Sigmoid colon (tissue), 7 donors: ENCODE measurements at places on chromosomes 11 and 22. TPM values are rescaled to one million over a fixed set of nuclear protein-coding genes. Genes with fewer than 3 reads are reported as not detected.

DNA sequence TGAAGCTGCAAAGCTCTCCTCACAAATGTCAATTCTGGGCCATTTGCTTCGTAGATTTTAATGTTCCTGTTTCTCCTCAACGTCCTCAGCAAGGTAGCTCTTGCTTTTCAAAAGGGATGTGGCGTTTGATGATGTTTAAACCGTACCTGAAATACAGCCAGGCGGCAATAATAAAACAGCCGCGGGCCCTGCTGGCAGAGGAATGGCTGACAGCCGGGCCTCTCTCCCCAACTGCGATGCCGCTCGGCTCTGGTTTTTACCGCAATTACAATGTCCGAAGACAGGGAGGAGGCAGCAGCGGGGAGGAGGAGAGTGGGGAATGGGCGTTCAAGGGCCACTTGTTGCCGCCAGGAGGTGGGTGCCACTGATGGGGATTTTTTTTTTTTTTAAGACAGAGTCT is 27.5 kb downstream of the MACROD1 start:
- peak overlapping the region; percentile 71 for H3K27ac ChIP-seq
- DNase-seq: no peak
- no peaks in the 10 kb centered on the region for H3K36me3 ChIP-seq
- H3K27me3 ChIP-seq: no peaks in the 10 kb centered on the region

- no peak overlapping the region for H3K27ac ChIP-seq
- H3K4me1 ChIP-seq: no peaks in the 10 kb centered on the region
- no peak overlapping the region for H3K4me3 ChIP-seq
- no peaks in the 10 kb centered on the region for H3K36me3 ChIP-seq
Observed at GRCh38 chr11:27934830-27935145, 173.2 kb downstream of the KIF18A start.

DNA sequence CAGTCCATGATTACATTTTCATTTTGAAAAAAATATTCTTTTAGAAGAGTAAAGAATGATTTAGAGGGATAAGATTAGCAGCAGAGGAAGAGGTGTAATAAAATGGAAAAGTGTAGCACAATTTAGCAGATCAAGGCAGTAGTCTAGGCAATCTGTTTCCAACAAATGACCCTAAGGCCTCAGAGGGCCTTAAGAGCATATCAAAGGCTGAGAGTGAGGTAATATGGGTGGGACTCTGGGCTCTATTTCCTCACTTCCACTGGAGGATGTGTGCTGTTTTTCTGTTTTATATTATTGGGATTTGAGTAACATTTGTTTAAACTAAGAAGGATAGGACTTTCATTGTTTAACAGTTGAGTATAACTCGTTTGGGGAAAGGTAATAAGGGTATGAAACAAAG is 28.8 kb downstream of the CCDC81 start:
- no peak overlapping the region for H3K27ac ChIP-seq
- H3K4me1 ChIP-seq: no peaks in the 10 kb centered on the region
- H3K36me3 ChIP-seq: no peaks in the 10 kb centered on the region
- H3K4me3 ChIP-seq: no peak overlapping the region
- DNase-seq: no peak
- no peaks in the 10 kb centered on the region for H3K27me3 ChIP-seq

The ZDHHC24 gene
- 6.8 TPM for total RNA-seq

- H3K4me1 ChIP-seq: no peaks in the 10 kb centered on the region
- no peaks in the 10 kb centered on the region for H3K36me3 ChIP-seq
- H3K27me3 ChIP-seq: no peaks in the 10 kb centered on the region
- no peak overlapping the region for H3K27ac ChIP-seq
- H3K4me3 ChIP-seq: no peak overlapping the region
- no peak for DNase-seq
Observed at GRCh38 chr11:74546752-74547151, 45.6 kb upstream of the POLD3 start.

The CEND1 gene
- total RNA-seq: 2.2 TPM

DNA sequence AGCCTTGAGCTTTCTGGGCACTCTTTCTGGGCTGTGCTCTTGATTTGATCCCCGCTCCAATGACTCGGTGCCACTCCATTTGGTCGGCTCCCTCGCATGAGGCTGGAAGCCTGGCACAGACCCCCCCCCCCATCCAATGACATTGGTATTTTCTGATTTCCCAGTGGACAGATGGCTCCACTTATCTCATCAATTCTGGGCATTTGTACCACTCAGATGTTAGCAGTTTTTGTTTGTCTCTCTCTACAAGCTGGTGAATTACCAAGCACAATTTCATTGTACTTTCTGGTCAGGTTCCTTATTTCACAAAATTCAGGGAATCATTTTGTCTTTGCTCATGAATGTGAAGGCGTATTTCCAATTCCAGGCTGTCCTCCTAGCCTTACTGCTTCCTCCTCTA is 9.1 kb downstream of the DNAL4 start:
- DNase-seq: no peak
- H3K27ac ChIP-seq: no peak overlapping the region
- peaks cover 21% of the 10 kb centered on the region for H3K36me3 ChIP-seq

The HTR3B gene
- total RNA-seq: not detected

DNA sequence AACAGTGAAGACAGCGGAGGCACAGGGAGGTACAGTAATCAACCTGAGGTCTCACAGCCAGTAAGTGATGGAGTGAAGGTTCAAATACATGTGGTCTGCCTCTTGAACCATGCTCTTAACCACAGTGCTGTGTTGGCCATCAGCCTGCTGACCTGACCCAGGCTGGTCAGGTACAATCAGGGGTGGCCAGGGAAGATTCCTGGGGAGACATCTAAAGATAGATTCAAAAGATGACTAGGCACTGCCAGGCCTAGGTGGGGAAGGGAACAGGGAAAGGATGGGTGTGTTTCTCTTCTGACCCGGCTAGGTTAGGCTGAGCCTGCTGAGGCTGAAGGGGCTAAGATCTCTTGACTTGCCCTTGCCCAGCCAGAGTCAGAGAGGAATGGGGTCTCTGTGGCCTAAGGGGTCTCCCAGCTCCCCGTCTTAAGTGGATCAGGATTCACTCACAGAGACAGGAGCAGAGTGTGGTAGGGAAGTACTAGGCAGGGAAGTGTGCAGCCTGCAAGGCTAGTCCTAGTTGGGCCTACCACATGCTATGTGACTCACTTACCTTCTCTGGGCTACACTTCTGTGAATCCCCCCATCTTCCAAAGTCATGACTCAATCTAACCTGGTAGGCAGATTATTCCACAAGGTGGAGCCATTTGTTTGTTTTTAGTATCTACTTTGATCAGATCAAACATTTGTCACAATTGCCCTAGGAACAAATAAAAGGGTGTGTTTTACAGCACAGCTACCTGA is 10.4 kb upstream of the SREBF2 start:
- no peak for DNase-seq
- no peaks in the 10 kb centered on the region for H3K4me1 ChIP-seq
- H3K27ac ChIP-seq: no peak overlapping the region
- no peak overlapping the region for H3K4me3 ChIP-seq
- no peaks in the 10 kb centered on the region for H3K27me3 ChIP-seq

GRCh38 chr11:96054870-96055705 is 131.2 kb upstream of the MTMR2 start:
- peaks cover 6% of the 10 kb centered on the region for H3K4me1 ChIP-seq
- no peaks in the 10 kb centered on the region for H3K27me3 ChIP-seq

DNA sequence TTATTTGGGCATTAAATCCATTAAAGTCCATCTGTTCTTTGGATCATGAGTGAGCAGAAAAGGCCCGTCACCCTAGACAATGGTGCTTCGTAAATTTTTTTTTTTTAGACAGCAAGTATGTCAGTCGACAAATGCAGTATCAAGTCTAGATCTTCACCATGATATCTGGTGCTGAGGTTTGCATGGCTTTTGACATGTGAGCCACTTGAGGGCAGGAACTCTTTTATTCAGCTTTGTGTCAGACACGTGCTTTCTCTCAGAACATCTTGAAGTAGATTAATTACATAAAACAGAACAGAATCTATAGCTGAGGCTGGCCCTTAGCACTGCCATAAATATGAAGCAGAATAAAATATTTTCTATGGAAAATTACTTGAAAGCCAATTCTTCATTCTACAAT is 62.9 kb upstream of the CARD18 start:
- H3K4me3 ChIP-seq: no peak overlapping the region
- H3K4me1 ChIP-seq: no peaks in the 10 kb centered on the region
- no peak overlapping the region for H3K27ac ChIP-seq
- DNase-seq: no peak
- no peaks in the 10 kb centered on the region for H3K36me3 ChIP-seq
- no peaks in the 10 kb centered on the region for H3K27me3 ChIP-seq

DNA sequence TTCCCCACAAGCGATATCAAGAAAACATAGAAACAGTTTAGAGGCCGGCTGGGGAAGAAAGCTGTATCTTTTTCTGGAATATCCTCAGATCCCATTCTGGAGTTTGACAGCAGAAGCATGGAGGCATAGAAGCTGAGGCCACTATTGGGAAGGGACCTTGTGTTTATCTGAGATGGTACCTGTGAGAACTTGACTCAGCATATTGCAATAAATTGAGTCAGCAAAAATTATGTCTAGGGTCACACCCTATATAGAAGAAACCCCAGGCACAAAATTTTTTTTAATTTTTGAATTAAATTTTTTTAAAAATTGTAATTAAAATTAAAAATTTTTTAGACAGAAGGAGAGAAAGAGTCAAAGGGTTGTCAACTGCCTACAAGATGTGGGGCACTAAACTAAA is 178.7 kb downstream of the NTM start:
- no peaks in the 10 kb centered on the region for H3K36me3 ChIP-seq
- H3K27ac ChIP-seq: no peak overlapping the region
- no peaks in the 10 kb centered on the region for H3K4me1 ChIP-seq
- H3K27me3 ChIP-seq: no peaks in the 10 kb centered on the region

The OR8K5 gene
- not detected for total RNA-seq

The DNHD1 gene
- 12.5 TPM for total RNA-seq

The MPST gene
- 109 TPM for total RNA-seq

The INSC gene
- 5.4 TPM for total RNA-seq

The SYVN1 gene
- 31.4 TPM for total RNA-seq

DNA sequence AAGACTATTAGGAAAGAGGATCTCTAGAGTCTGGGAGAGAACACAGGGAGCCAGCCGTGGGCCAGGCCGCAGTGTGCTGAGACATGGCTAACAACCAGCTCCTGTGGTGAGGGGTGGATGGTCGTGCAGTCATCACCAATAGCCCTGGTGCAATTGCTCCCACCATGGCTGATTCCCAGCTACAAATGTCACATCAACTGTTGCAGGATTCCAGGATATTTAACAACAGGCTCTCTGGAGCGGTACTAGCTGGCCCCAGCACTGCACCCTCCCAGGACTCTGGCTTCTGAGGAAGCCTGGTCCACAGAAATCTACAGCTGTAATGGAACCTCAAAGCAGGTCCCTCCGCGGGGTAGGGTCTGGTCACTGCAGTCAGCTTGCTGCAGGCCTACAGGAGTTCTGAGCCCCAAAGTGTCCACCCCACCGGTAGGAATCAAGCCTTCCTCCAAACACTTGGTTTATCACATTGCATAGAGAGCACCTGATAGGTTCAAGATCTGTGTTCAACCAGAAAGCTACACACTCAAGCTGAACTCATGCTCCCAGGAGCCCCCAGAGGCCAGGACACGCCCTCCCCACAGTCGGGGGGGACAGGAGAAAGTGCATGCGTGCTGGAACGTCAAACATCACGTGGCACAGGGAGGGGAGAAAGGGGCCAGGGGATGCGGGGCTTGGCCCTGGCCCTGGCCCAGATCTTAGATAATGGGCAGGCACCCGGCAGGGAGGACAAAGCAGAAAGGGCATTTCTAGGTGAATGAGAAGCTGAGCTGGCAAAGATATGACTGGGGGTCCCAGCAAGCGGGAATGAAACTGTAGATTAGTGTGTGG is 609.0 kb downstream of the TBC1D22A start:
- DNase-seq: peak; percentile 39
- peaks cover 24% of the 10 kb centered on the region for H3K27me3 ChIP-seq
- H3K4me1 ChIP-seq: no peaks in the 10 kb centered on the region
- H3K27ac ChIP-seq: no peak overlapping the region
- no peaks in the 10 kb centered on the region for H3K36me3 ChIP-seq

The RIMBP3C gene
- total RNA-seq: not detected

DNA sequence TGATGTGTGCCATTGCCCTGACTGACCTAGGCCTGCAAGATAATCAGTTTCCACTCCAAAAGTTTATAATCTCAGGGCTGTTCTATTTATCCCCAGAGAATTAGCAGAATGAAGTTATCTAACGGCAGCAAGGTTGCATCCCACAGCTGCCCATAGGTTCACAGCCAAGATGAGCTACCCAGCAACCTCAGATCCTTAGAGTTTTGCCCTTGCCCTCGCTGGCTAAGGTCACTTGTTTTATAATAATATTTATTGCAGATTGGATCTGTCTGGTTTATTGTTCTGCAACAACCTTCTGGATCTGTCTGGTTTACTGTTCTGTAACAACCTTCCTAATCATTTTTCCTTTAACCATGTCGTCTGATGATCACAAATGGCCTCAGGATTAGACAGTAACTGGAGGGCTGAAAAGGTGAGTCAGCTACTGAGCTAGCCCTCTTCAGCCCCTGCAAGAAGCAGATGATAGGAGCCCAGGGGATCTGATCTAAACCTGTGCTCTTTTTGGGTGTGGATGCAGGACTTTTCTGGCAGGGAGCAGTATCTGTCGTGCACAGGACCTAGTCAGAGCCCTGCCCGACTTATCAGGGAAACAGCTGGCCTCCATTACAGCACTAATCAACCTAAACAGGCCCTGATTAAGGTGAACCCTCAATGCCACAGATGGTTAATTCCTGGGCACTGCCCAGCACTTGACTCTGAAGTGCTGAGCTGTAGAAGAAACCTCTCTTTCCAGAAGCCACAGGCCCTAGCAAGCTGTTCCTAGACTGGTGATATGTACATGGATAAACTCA is 642.9 kb upstream of the KIRREL3 start:
- no peaks in the 10 kb centered on the region for H3K27me3 ChIP-seq
- no peaks in the 10 kb centered on the region for H3K4me1 ChIP-seq

The MUC5AC gene
- not detected for total RNA-seq

DNA sequence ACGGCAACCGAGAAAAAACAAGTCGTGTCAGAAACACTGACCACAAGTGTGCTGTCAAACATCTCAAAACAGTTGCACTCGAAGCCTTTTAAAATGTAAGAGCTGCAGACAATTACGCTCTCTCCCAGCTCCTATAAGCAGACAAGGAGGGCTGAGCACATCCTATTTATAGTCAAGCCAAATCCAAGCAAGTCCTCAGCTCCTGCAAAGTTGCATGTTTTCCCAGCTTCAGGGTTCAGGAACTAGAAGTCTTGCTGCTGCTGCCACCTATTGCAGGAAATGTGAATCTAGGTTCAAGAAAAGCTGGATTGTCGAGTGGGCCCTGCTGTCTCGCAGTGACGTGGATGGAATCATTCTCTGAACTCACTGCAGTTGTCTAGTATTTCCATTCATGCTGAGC is 15.5 kb downstream of the EFCAB6 start:
- H3K27ac ChIP-seq: no peak overlapping the region
- no peaks in the 10 kb centered on the region for H3K36me3 ChIP-seq
- H3K27me3 ChIP-seq: no peaks in the 10 kb centered on the region
- H3K4me3 ChIP-seq: no peak overlapping the region
- DNase-seq: no peak
- H3K4me1 ChIP-seq: no peaks in the 10 kb centered on the region

The ZP1 gene
- not detected for total RNA-seq

- H3K36me3 ChIP-seq: no peaks in the 10 kb centered on the region
- peak overlapping the region; percentile 89 for H3K4me3 ChIP-seq
- no peaks in the 10 kb centered on the region for H3K27me3 ChIP-seq
Observed at GRCh38 chr22:46763051-46763705, 728 bp downstream of the TBC1D22A start.

GRCh38 chr22:41198027-41198580 is 7.0 kb upstream of the L3MBTL2 start:
- no peaks in the 10 kb centered on the region for H3K27me3 ChIP-seq
- peak overlapping the region; percentile 29 for H3K27ac ChIP-seq

- no peaks in the 10 kb centered on the region for H3K27me3 ChIP-seq
- no peak for DNase-seq
- H3K27ac ChIP-seq: no peak overlapping the region
- H3K36me3 ChIP-seq: no peaks in the 10 kb centered on the region
- no peaks in the 10 kb centered on the region for H3K4me1 ChIP-seq
Observed at GRCh38 chr11:36425561-36426081, 84.5 kb downstream of the TRAF6 start.
